ENCODE measurements at places on chromosomes 12 and 14. TPM values are rescaled to one million over a fixed set of nuclear protein-coding genes. Genes with fewer than 3 reads are reported as not detected.

- no peak for DNase-seq
These were observed 2.6 kb upstream of the WNT10B start for GRCh38 chr12:48973941-48974673.

GRCh38 chr14:92584816-92585215 lies 71.2 kb downstream of the RIN3 start:
- no peak for DNase-seq

CELA1 gene
- total RNA-seq = not detected

BDKRB2 gene
- not detected for total RNA-seq

DNA sequence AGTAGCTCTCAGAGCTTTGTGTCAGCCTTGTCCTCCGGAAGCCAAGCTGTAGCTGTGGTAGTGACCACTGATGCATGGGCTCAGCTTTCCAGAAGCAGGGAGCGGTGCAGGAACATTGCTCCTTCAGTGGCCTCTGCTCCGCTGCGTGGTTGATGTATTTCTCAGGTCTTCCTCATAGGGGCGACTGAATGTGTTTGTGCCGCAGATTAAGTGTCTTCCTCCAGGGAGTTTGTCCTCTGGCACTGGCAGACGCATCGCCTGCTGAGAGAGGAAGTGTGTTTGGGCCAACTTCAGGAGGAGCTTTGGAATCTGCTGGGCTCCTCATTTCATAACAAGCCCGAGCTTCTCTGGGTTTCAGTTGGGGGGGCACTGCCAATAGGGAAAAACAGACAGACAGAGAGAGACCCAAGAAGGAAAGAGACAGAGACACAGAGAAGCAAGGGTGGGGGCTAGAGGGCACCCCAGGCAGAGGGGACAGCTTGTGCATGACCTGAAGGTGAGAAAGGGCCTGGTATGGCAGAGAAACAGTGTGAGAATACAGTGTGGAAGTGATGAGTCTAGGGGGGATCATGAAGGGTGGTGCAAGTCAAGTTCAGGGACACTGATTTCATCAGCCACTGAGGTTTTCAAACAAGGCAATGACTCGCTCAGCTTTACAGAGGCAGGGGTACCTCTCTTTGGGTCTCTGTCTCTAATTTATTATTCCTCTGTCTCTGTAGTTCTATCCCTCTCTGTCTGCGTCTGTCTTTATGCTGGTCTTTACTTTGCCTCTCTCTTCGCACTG lies 69.4 kb upstream of the PRIMA1 start:
- DNase-seq = no peak

PRKD1 gene
- total RNA-seq = 0.56 TPM

GRCh38 chr14:60758885-60759284 lies 24.3 kb downstream of the MNAT1 start:
- DNase-seq = no peak

- DNase-seq = peak; percentile 3
These were observed 379.6 kb downstream of the LRIG3 start for GRCh38 chr12:58540480-58541299.
